Cardiac muscle cell (in vitro differentiated cells and primary cell): ENCODE measurements at places on chromosomes 13 and 19.

DNA sequence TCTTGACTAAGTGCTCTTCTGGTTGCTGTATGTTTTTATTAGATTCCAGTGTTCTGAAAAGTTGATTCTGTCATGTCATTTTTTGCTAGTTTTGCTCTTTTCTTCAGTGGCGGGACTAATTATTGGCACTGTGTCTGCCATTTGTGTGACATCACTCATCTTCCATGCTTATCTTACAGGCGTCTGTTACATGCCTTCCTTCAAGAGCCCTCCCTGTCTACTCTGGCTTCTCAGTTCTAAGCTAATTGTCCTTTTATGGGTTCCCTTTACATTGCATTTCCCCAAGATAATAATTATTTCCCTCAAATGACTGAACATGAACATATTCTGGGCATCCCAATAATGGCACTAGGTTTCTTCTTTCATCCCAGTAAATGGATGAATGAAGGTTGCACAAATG, 459.1 kb downstream of the DCT start:
- DNase-seq: no peak

GRCh38 chr13:51243832-51244231, 21.6 kb downstream of the FAM124A start:
- no peak for DNase-seq

- DNase-seq: peak; percentile 71
These were observed 7.9 kb downstream of the MLLT1 start for GRCh38 chr19:6271721-6272410.

GRCh38 chr19:58332697-58333096, 5.9 kb downstream of the ZSCAN22 start:
- DNase-seq: no peak

GRCh38 chr19:1883784-1884183, 1.5 kb downstream of the ABHD17A start:
- DNase-seq: no peak

DNA sequence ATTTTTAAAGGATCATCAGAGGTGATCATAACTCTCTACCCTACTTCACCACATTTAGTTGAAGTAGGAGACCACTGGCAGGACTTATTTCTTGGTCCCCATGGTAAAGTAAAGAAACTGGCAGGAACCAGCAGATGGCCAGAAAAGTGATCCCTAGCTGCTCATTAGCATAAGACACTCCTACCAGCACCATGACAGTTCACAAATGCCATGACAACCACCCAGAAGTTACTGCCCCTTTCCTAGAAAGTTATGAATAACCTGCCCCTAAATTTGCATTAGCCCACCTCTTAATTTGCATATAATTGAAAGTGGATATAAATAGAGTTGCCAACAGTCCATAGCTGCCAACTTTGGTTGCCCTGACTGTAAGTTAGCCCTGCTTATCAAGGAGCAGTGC, 18.4 kb upstream of the RUBCNL start:
- DNase-seq: no peak
